ENCODE measurements at places on chromosomes 1 and 21. TPM values are rescaled to one million over a fixed set of nuclear protein-coding genes. Genes with fewer than 3 reads are reported as not detected.

IGSF9 gene
- not detected for polyA plus RNA-seq

C1orf56 gene
- 12.8 TPM for polyA plus RNA-seq

CRP gene
- not detected for polyA plus RNA-seq

KRTAP19-2 gene
- polyA plus RNA-seq, result not detected

CENPL gene
- polyA plus RNA-seq, result 26.7 TPM

LCE2C gene
- not detected for polyA plus RNA-seq

SHISAL2A gene
- 0.77 TPM for polyA plus RNA-seq

FGR gene
- polyA plus RNA-seq, result 61.9 TPM

CHI3L2 gene
- 37.1 TPM for polyA plus RNA-seq

TTLL10 gene
- polyA plus RNA-seq, result not detected

CIART gene
- 0.44 TPM for polyA plus RNA-seq

MMEL1 gene
- polyA plus RNA-seq, result not detected

NPPA gene
- 0.31 TPM for polyA plus RNA-seq

- no peak for DNase-seq
- no peaks in the 10 kb centered on the region for H3K27me3 ChIP-seq
- H3K4me1 ChIP-seq, result peaks cover 4% of the 10 kb centered on the region
- H3K27ac ChIP-seq, result no peak overlapping the region
Measured at GRCh38 chr1:31715087-31715872, 11.5 kb upstream of the COL16A1 start.

DNA sequence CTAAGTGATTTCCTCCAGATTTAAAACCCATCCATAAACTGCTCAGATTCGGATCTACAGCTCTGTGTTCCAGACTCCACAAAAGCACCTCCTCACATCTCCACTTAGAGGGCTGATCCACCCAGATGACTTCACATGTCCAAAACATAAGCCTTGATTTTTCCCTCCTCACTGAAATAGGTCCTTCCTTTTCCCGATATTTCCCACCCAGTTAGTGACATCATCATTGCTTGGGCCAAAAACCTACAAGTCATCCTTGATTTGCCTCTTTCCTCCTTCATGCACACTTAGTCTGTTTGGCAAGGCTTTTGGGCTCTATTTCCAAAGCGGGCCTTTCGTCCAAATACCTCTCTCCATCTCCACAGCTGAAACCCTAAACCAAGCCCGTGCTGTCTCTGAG is 32.3 kb downstream of the CCDC185 start:
- H3K4me1 ChIP-seq, result no peaks in the 10 kb centered on the region
- H3K4me3 ChIP-seq, result no peak overlapping the region
- no peak for DNase-seq
- no peaks in the 10 kb centered on the region for H3K36me3 ChIP-seq

- DNase-seq, result no peak
- no peak overlapping the region for H3K27ac ChIP-seq
- H3K4me1 ChIP-seq, result peaks cover 10% of the 10 kb centered on the region
Measured at GRCh38 chr1:206664740-206665139, 20.0 kb upstream of the MAPKAPK2 start.

- no peak overlapping the region for H3K4me3 ChIP-seq
- peak; percentile 69 for DNase-seq
- peak overlapping the region; percentile 9 for H3K27ac ChIP-seq
- no peaks in the 10 kb centered on the region for H3K27me3 ChIP-seq
Measured at GRCh38 chr1:89945852-89946476, 48.9 kb upstream of the ZNF326 start.

- peaks cover 17% of the 10 kb centered on the region for H3K4me1 ChIP-seq
- H3K27me3 ChIP-seq, result no peaks in the 10 kb centered on the region
- DNase-seq, result no peak
- peak overlapping the region; percentile 71 for H3K27ac ChIP-seq
- no peaks in the 10 kb centered on the region for H3K36me3 ChIP-seq
Measured at GRCh38 chr1:178411756-178412399, 84.9 kb downstream of the CLEC20A start.

- peak; percentile 35 for DNase-seq
- no peak overlapping the region for H3K27ac ChIP-seq
- no peaks in the 10 kb centered on the region for H3K4me1 ChIP-seq
- H3K36me3 ChIP-seq, result no peaks in the 10 kb centered on the region
- no peaks in the 10 kb centered on the region for H3K27me3 ChIP-seq
Measured at GRCh38 chr1:17094664-17095063, 24.6 kb downstream of the PADI2 start.

GRCh38 chr1:180031664-180032063 is 77.1 kb downstream of the CEP350 start:
- H3K4me3 ChIP-seq, result no peak overlapping the region
- H3K27me3 ChIP-seq, result no peaks in the 10 kb centered on the region
- no peak overlapping the region for H3K27ac ChIP-seq
- no peak for DNase-seq
- no peaks in the 10 kb centered on the region for H3K4me1 ChIP-seq

- no peak overlapping the region for H3K4me3 ChIP-seq
- H3K27ac ChIP-seq, result no peak overlapping the region
- DNase-seq, result no peak
- H3K27me3 ChIP-seq, result 0 out of 2 replicates have a peak, but pooled peaks cover 5% of the 10 kb centered on the region
- no peaks in the 10 kb centered on the region for H3K4me1 ChIP-seq
Measured at GRCh38 chr1:210093461-210093860, 139.1 kb upstream of the SERTAD4 start.

- no peak overlapping the region for H3K27ac ChIP-seq
- no peaks in the 10 kb centered on the region for H3K27me3 ChIP-seq
- no peak for DNase-seq
- no peak overlapping the region for H3K4me3 ChIP-seq
Measured at GRCh38 chr1:60890664-60891063, 191.7 kb upstream of the NFIA start.

GRCh38 chr1:59768792-59769735 is 45.7 kb upstream of the HOOK1 start:
- H3K4me1 ChIP-seq, result no peaks in the 10 kb centered on the region
- H3K36me3 ChIP-seq, result no peaks in the 10 kb centered on the region
- no peak for DNase-seq
- no peaks in the 10 kb centered on the region for H3K27me3 ChIP-seq
- no peak overlapping the region for H3K27ac ChIP-seq

- no peaks in the 10 kb centered on the region for H3K4me1 ChIP-seq
- H3K36me3 ChIP-seq, result no peaks in the 10 kb centered on the region
- H3K27me3 ChIP-seq, result peaks cover 3% of the 10 kb centered on the region
Measured at GRCh38 chr1:204191456-204191855, 4.8 kb downstream of the KISS1 start.

GRCh38 chr1:21870611-21871010 is 58.5 kb downstream of the LDLRAD2 start:
- no peak overlapping the region for H3K27ac ChIP-seq
- H3K4me3 ChIP-seq, result no peak overlapping the region
- H3K27me3 ChIP-seq, result no peaks in the 10 kb centered on the region
- peaks cover 23% of the 10 kb centered on the region for H3K4me1 ChIP-seq
- no peaks in the 10 kb centered on the region for H3K36me3 ChIP-seq

DNA sequence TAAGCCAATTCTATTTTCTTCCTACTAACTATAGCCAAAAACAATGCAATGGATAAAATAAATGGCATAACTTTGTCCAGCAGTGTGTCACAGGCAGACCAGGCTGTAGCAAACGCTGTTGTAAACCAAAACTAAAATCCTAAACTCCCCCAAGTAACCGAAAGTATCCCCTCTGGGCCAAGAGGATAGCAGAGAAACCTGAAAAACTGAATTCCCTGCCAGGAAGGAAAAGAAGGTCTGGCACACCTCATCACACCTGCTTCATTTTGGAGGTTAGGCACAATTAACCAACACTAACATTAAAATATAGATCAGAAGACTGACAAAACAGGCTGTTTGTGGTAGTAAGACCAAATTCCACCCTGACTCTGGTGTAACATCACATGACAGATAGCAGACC is 356.8 kb upstream of the C1orf87 start:
- DNase-seq, result no peak
- H3K36me3 ChIP-seq, result no peaks in the 10 kb centered on the region
- H3K27ac ChIP-seq, result no peak overlapping the region

DNA sequence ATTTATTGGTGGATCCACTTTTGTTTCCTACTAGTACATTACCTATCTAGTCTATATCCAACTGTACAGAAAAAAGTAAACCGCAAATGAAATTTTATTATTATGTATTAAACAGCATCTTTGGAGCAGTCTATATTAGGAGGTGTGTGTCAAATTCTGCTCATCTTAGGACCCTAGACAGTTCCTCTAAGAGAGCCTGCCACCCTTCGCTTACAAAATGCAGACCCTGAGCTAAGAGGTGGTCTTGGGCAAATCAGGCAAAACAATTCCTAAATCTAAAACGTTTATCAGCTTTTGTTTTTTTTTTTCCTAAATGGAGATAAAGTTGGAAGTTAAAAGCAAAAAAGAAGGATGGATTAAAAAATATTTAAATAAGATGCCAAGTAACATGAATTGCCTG is 85.3 kb downstream of the PBX1 start:
- no peaks in the 10 kb centered on the region for H3K4me1 ChIP-seq
- H3K4me3 ChIP-seq, result no peak overlapping the region
- no peak overlapping the region for H3K27ac ChIP-seq
- no peaks in the 10 kb centered on the region for H3K36me3 ChIP-seq

DNA sequence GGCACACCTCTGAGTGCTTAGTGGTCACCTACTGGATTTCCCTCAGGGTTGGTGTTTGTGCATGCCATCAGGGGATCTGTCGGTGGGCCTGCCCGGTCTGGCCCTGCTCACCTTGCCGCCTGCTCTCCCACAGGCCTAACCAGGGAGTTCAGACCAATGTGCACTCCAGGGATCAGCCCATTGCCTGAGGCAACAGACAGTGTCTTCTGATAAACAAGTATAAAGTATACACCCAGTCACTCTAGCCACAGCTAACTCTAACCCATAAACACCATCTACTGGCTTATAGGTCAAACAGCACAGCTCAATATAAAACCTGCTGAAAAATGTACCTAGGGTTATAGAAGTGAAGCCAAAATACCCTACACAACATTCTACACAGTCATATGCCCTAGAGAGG is 1300.0 kb downstream of the PLA2G4A start:
- no peaks in the 10 kb centered on the region for H3K27me3 ChIP-seq
- DNase-seq, result no peak
- no peak overlapping the region for H3K27ac ChIP-seq
- no peak overlapping the region for H3K4me3 ChIP-seq

DNA sequence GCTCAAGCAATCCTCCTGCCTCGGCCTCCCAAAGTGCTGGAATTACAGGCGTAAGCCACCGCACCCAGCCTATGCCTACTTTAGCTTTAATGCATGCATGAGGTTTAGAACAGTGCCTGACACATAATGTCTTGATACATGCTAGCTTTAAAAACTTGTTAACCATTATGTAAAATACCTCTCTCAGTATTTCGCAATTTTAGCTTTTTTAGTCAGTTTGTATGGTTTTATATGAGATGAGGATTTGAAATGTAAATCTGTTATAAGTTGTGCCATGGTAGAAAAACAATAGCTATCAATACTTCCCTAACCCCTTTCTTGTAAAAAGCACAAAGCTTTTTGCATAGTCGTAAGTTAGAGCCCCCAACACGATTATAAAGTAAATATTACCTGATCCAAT is 4.7 kb upstream of the AKNAD1 start:
- H3K27me3 ChIP-seq, result no peaks in the 10 kb centered on the region
- DNase-seq, result no peak
- H3K4me1 ChIP-seq, result peaks cover 5% of the 10 kb centered on the region
- H3K36me3 ChIP-seq, result no peaks in the 10 kb centered on the region
- H3K4me3 ChIP-seq, result no peak overlapping the region

All from GM12878 (cell line).